Aorta (tissue), 5 donors: ENCODE measurements at places on chromosomes 6 and 20. TPM values are rescaled to one million over a fixed set of nuclear protein-coding genes. Genes with fewer than 3 reads are reported as not detected.

GRCh38 chr20:51584116-51584515, 41.6 kb upstream of the NFATC2 start:
- H3K36me3 ChIP-seq: no peaks in the 10 kb centered on the region
- no peak overlapping the region for H3K4me3 ChIP-seq
- H3K27me3 ChIP-seq: no peaks in the 10 kb centered on the region
- DNase-seq: no peak
- H3K27ac ChIP-seq: no peak overlapping the region
- H3K4me1 ChIP-seq: no peaks in the 10 kb centered on the region

DNA sequence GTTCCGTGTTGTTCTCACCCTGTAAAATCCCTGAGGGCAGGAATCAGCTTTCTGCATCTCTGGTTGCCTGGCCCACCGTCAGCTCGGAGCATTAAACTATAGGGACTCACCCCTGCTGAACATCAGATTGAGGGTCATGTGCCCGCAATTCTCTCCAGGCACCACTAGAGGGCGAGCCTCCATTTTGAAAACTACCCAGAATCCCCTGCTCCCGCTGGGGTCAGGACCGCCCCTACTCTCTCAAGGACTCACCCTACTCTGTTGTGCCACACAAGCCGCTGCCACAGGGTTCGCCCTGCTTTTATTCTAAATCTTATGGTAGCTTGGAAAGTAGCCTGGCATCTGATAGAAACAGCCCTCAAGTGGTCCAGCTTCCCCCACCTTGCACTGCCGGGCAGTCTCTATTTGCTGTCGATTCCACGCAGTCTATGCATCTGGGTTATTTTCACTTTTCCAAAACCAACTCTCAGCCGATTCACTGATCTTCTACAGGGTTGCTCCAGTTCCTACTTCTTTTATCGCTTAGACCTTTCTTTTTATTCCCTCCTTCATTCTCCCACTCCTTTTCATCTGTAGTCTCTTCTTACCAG, 244.1 kb upstream of the QKI start:
- no peaks in the 10 kb centered on the region for H3K27me3 ChIP-seq
- DNase-seq: no peak
- no peaks in the 10 kb centered on the region for H3K36me3 ChIP-seq
- no peak overlapping the region for H3K27ac ChIP-seq
- no peak overlapping the region for H3K4me3 ChIP-seq
- H3K4me1 ChIP-seq: no peaks in the 10 kb centered on the region

GRCh38 chr6:7894262-7895124, 16.1 kb downstream of the TXNDC5 start:
- no peak for DNase-seq
- no peaks in the 10 kb centered on the region for H3K27me3 ChIP-seq
- no peak overlapping the region for H3K27ac ChIP-seq
- no peaks in the 10 kb centered on the region for H3K4me1 ChIP-seq
- peaks cover 12% of the 10 kb centered on the region for H3K36me3 ChIP-seq

TNXB gene
- total RNA-seq: 441 TPM

RIMS1 gene
- 4.8 TPM for total RNA-seq
